ENCODE measurements at places on chromosomes 5 and 9. TPM values are rescaled to one million over a fixed set of nuclear protein-coding genes. Genes with fewer than 3 reads are reported as not detected.

DNA sequence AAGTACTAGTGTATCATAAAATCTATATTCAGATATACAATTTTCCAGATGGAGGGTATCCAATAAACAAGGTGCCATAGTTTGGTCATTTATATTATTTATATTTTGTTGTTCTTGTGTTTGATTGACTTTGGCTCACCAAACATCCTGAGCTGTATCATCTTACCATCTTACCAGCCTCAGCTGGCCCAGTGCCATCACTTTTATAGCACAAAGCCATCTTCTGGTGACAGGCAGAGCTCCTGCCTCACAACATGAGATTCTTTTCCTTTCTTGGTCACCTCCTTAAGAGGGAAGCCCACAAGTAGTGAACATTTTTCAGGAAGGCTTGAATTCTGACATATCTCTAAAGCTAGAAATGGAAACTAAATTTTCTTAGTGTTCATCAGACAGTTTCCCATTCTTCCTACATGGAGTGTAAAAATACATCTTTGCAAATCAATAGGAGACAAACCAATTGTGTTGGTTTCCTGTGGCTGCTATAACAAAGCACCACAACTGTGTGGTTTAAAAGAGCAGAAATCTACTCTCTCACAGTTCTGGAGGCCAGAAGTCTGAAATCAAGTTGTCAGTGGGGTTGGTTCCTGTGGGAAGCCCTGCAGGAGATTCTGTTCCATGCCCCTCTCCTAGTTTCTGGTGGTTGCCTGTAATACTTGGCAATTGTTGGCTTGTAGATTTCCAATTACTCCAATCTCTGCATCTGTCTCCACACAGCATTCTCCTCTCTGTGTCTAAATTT lies 341.8 kb downstream of the MAN2A1 start:
- DNase-seq = no peak

GRCh38 chr9:100087218-100087617 lies 11.6 kb downstream of the ERP44 start:
- no peak for DNase-seq

The TOR2A gene
- 8.3 TPM for total RNA-seq

The PCDHGB3 gene
- total RNA-seq = 21.2 TPM

Data from cerebellum (tissue), 4 donors.